ENCODE measurements at places on chromosomes 12 and 14.

- DNase-seq = no peak
Measured at GRCh38 chr12:33529031-33529430, 89.4 kb upstream of the SYT10 start.

- DNase-seq = no peak
Measured at GRCh38 chr14:51298895-51299294, 58.8 kb downstream of the TMX1 start.

GRCh38 chr12:111775205-111776193, 8.8 kb downstream of the ALDH2 start:
- DNase-seq = no peak

DNA sequence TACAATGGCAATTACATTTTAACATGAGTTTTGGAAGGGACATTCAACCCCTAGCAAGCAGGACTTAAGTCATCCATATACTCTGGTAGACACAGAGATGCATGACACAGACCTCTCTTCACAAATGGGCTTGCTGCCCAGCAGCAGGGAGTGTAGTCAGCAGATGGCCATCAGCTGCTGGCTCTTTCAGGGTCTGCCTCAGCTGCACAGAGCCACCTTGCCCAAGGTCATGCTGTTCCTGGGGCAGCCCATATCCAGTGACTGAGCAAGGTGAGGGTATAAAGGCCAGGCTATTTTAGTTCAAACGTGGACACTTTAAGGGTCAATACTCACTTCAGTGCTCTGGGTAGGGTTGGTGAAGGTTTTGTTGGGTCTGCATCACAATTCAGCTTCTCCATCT, 58.3 kb upstream of the JDP2 start:
- DNase-seq = no peak

GRCh38 chr12:105580821-105581352, 250.4 kb downstream of the C12orf75 start:
- no peak for DNase-seq

GRCh38 chr12:97466621-97467020, 4.0 kb downstream of the RMST start:
- DNase-seq = no peak

- no peak for DNase-seq
Measured at GRCh38 chr12:5376591-5377207, 55.2 kb upstream of the NTF3 start.

- no peak for DNase-seq
Measured at GRCh38 chr12:105072888-105073488, 11.3 kb downstream of the ALDH1L2 start.

- no peak for DNase-seq
Measured at GRCh38 chr14:59564366-59564765, 12.2 kb downstream of the CCDC175 start.

GRCh38 chr12:508145-508544, 48.4 kb downstream of the B4GALNT3 start:
- DNase-seq = no peak

DNA sequence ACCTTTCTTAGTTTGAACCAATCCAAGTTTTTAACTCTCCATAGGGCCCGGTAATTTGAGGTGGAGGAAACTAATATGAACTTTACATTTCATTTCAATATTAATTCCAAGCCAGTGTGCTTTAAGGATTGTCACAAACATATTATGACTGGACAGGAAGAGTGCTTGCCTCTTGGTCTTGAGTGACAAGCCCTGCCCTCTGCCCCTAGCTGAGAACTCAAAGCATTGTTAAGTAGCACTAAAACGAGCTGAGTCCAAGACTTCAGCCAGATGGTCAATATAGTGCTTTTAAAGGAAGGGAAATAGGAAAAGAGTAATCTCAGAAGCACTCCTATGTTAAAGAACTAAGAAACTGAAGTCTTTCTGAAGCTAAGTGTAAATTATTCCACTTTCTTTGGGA, 17.1 kb downstream of the TRMT5 start:
- DNase-seq = no peak

DNA sequence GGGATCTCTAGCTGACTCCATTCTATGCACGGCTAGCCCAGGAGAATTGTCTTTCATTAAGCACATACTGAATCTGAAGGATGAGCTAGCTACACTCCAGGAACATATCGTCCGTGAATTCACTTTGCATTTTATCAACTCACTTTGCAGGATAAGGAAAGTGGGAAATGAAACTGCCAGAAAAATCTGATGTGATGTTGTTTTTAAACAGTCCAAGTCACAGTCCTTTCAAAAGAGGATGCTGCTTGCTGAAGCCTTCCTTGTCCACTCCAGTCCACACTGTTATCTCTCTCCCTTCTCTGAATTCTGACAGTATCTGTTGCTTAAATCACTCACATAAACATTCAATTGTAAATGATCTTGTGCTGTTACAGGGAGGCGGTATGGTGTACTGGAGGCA, 12.7 kb upstream of the TMCC3 start:
- no peak for DNase-seq

DNA sequence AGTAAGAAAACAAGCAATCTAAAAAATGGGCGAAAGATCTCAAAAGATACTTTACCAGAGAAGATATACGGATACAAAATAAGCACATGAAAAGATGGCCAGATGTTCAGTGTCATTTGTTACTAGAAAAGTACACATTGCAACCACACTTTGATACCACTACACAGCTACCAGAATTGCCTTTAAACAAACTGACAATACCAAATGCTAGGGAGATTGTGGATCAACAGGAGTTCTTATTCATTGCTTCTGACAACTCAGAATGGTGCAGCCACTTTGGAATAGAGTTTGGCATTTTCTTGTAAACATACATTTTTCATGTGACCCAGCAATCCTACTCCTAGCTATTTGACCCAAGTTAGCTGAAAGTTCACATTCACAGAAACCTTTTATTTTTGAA, 136.3 kb downstream of the FUT8 start:
- DNase-seq = no peak

DNA sequence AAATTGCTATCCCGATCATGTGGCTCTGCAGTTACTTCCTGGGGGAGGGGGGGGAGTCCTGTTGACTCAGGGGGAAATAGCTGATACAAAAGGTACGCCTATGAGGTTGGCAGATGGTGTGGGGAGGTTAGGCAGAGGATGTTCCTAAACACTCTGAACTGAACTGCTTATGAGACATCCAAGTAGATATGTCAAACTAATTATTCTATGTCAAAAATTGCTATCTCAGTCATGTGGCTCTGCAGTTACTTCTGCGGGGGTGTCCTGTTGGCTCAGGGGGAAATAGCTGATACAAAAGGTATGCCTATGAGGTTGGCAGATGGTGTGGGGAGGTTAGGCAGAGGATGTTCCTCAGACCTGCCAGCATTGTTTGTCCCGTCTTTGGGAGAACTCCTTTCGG, 5.1 kb upstream of the VCPKMT start:
- DNase-seq = no peak

DNA sequence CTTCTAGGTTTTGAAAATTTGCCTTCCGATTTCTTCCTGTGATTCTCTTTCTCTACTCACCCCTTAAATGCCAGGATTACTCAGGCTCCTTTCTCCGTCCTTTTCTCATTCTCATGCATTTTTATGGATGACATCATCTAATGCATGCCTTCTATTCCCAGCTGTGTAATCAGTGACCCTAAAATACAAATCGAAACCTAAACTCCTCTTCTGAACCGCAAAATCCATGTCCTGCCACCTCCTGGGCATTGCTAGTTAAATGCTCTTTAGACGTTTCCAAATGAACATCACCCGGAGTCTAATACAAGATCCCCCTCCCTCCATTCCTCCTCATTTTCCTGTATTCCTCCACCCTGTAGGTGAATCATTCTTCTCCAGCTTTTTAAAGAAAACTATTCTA, 1703.1 kb upstream of the FLRT2 start:
- DNase-seq = peak; percentile 23

- no peak for DNase-seq
Measured at GRCh38 chr14:96741151-96741977, 55.8 kb upstream of the VRK1 start.

DNA sequence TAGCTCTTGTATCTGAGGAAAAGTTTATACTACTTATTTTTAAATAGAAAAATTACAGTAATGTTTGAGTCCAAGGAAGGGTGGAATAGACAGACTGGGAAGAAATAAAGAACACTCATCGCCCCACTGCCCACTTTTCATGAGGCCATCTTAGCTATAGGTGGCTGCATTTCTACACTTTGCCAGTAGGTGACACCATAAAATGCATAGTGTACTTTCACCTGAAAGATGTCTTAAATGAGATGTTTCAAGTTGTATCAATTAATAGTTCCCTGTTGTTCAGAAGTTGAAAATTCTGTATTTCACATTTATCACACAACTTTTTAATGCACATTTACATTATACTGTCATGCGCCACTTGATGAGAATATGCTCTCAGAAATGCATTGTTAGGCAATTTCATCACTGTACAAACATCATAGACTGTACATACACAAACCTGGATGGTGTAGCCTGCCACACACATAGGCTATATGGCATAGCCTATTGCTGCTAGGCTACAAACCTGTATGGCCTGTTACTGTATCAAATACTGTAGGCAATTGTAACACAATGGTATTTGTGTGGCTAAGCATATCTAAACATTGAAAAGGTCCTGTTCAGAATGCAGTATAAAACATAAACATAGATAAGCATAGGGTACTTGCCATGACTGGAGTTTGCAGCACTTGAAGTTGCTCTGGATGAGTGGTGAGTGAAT, 27.6 kb downstream of the PMCH start:
- DNase-seq = no peak

DNA sequence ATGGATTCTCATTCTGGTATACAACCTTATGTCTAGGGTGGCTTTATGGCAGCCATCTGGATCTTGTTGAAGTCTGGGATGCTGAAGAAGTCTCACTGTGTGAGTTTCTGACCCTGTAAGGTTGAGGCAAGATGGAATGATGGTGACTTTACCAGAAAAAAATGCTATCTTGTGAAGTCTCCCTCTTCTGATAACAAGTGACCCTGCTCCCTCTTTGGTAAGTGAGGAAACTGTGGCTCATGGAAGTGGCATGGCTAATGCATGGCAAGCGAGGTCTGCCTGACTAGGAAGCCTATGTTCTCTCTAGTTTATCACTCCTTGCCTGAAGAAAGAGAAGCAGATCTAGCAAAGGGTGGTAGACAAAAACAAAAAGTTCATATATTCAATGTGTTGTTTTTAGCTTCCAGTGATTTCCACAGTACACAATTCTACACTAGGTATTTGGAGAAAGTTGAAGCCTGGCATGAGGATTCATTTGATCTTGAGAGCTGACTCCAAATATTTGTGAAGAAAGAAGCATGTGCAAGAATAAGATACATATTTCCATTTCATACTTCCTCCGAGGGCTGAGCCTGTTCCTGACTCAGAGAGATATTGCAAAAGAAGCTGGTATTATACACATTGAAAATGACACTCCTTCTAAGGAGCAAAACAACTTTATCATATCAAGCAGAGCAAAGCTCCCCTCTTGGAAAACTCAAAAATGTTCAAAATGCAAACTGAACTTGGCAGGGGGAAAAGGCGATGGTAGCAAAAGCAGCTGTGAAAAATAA, 63.6 kb downstream of the HELB start:
- no peak for DNase-seq

DNA sequence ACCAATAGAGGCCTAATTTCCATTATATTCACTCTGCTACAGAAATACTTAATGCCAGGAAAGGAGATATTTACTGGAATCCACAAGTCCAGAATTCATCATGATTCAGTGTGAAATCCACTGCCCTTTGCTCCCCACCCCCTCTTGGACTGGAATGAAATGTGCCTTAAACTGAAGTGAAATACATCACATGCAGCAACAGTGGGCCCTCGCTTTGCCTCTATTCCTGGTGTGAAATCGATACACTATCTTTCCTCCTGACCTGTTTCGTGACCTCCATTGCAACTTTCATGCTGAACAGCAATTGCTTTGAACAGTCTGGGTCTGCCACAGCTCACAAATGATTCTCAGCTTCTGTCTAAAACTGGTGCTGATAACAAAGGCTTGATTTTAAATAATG, 100.6 kb downstream of the NPAS3 start:
- DNase-seq = no peak

- no peak for DNase-seq
Measured at GRCh38 chr12:118237908-118238307, 102.0 kb downstream of the PEBP1 start.

- DNase-seq = no peak
Measured at GRCh38 chr12:132168311-132169031, 24.2 kb downstream of the NOC4L start.

- DNase-seq = no peak
Measured at GRCh38 chr12:86473231-86473630, 217.0 kb upstream of the MGAT4C start.

- DNase-seq = no peak
Measured at GRCh38 chr12:2692080-2692479, 102.7 kb upstream of the FKBP4 start.

DNA sequence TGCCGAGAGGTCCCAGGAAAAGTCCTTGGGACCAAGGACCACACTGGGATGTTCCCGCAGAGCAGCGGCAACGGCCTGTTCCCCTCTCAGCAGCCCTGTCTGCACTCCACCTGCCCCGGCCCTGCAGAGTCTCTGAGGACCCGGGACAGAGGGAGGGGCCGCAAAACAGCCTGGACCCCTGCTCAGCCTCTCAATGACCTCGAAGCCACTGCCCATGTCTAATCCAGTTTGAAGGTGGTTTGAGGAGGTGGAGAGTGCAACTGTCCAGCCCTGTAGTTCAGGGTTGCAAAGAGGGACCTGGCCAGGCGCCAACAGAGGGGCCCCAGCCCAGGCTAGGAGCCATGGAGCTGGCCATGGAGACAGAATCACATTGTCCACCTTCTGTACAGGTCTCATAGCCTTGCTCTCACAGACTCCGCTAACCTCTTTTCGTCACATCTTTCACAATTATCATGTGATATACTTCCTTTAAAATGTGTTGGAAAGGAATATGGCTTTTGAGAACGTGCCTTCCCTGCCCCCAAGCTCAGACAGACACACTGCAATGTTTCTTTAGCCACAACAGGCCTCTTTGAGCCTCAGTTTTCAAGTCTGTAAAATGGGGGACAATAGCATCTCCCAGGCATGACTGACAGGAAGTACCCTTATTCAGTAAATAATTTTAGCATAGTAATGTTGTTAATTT, 49.3 kb downstream of the ACTN1 start:
- no peak for DNase-seq

- DNase-seq = no peak
Measured at GRCh38 chr12:127770118-127770517, 496.9 kb upstream of the TMEM132C start.

GRCh38 chr12:117850048-117850447, 118.7 kb downstream of the KSR2 start:
- DNase-seq = no peak

DNA sequence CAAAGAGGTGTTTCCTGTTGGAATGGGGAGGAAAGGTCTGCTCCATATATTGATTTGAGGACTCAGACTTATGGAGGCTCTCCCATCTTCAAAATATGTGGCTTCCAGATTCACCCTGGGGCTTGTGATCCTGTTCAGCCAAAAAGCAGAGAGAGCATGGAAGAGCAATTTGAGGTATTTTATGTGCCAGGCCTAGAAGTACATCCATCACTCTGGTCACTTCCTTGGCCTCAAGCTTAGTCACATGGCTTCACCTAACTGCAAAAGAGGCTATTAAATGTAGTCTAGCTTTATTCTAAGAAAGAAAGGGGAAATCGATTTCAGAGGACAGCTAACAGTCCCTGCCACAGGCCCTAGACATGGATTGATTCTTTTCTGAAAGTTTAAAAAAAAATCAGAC, 86.2 kb downstream of the C12orf50 start:
- no peak for DNase-seq
